ENCODE measurements at places on chromosomes 16 and 17.

DNA sequence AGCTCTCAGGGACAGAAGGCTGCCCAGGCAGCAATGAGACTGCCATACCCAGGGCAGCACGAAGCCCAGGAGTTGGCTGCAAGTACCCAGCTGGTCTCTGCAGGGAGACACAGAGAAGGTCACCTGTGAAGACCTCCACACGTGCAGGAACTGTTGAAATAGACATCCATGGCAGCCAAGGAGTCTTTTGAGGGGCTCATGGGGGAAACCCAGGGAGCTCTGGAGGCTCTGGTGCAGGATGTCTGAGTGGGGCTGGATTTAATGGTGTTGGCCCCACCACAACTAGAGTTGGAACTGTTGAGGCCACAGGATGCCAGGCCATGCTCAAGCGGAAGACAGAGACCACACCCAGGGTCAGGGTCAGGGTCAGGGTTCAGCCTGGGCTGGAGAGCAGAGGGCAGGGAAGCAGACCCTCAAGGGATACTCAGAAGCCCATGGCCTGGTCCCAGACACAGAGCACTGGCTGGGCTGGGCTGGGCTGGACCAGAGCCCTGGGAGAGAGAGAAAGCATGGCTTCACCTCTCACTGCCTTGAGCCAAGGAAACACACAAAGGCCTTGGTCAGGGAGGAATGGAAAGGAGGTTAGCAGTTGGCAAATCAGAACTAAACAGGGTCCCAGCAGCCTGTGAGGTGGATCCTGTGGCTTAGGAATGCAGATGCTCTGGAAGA lies 21.4 kb downstream of the PITPNM3 start:
- DNase-seq: no peak

DNA sequence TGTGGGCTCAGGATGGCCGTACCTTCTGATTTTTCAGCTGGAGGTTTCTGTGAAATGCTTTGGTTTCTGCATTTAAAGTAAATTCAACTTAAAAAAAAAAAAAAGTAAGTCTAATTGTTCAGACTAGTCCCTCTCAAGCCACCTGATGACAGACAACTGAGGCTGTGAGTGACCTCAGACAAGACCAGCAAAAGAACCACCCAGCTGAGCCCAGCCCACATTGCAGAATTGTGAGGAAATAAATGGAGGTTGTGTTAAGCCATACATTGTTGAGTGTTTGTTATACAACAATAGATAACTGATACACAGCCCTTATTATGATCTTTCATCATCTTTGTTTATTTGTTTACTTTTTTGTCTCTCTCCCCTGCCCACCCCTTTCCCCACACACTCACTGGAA lies 44.7 kb upstream of the CMIP start:
- DNase-seq: no peak

- DNase-seq: no peak
Measured at GRCh38 chr17:7313890-7314718, 1.1 kb downstream of the GPS2 start.

DNA sequence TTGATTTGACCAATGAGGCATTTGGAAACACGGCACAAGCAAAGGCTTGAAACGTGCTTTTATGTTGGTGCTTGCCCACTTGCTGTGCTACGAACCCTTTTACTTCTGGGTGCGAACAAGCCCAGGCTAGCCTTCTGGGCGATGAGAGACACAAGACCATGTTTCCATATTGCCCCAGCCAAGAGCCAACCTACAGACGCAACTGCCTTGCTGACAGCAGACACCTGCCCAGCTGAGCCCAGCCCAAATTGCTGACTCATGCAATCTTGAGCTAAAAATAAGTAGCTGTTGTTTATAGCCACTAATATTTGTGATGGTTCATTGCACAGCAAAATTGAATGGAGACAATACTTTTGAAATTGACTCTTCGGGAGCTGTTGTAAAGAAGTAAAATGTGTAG lies 464.5 kb downstream of the WWOX start:
- DNase-seq: no peak

DNA sequence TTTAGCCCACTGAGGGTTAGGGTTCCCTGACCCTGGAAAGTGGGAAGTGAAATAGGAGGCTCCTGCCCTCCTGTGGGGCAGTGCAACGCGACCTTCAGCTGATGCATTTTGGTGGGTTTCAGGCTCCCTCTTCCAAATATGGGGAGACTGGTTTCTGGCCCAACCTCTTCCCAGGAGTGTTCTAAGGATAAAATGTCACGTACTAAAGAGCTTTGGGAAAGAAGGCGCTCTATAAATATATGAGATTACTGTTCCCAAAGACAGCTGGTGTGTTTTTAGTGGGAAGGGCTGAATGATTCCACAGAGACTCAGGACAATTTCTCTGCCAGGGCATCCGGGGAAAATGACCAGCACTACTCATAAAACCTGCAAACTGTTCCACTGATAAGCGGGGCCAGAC lies 9.8 kb downstream of the SLC35B1 start:
- no peak for DNase-seq

GRCh38 chr17:58084317-58084981 lies 1.2 kb downstream of the DYNLL2 start:
- peak; percentile 50 for DNase-seq

DNA sequence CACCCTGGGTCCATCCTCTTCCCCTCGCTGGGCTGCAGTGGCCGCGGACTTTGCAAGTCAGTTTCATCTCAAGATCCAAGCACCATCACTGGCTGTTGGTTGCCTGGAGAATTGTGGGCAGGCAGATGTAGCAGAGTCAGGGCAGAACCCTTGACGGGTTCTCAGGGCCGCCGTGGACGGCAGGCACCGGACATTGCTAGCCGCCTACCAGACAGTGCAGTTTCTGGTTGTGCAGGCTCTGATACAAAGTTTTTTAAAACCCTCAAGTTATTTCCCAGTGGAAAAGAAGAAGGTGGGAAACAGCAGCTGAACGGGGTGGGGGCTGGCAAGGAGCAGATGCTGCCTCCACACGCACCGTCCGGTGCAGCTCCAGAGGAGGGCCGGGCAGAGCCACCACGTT lies 3.4 kb downstream of the MAPK8IP3 start:
- DNase-seq: no peak

- DNase-seq: no peak
Measured at GRCh38 chr17:15996322-15996721, 3.2 kb downstream of the ZSWIM7 start.

DNA sequence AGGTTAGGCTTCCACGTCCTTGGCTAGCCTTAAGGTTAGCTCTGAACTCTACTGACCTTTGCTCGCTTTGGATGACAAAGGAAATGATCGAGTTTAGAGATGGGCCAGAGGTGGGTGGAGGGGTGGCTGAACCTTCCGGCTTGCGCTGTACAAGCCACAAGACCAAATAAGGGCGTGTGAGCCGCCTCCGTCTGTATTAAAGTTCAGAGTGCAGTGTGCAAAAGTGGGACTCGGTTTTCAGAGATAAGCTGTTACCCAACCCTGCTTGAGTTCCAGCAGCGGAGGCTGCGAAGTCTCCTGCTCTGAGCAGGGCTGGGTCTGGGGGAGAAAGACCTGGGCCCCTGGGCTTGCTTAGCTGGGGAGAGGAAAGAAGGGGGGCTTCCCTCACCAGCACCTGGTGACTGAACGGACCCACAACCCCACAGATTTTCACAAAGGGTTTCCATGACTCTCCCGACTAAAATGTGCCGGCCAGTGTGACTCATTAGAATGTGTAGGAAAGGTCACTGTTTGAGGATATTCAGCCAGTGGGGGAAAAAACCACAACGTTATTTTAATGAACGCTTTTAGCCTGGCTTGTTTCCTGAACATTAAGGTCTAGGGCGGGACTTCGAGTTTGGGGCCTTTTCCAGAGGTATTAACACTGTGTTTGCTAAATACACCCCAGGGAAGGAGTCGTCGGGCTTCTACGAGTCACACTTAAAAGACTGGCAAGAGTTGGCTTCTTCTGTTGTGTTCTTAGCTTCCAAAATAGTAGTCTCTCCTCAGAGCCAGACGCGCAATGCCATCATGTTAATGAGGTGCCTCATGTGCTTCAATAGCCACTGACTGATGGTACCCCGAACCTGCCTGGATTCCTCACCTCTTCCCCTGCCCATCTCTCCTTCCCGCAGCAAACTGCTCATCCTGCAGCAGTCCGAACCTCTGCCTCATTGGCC lies 67.0 kb downstream of the CENPV start:
- DNase-seq: peak; percentile 98

- peak; percentile 28 for DNase-seq
Measured at GRCh38 chr17:8359769-8360168, 16.7 kb downstream of the KRABD2 start.

DNA sequence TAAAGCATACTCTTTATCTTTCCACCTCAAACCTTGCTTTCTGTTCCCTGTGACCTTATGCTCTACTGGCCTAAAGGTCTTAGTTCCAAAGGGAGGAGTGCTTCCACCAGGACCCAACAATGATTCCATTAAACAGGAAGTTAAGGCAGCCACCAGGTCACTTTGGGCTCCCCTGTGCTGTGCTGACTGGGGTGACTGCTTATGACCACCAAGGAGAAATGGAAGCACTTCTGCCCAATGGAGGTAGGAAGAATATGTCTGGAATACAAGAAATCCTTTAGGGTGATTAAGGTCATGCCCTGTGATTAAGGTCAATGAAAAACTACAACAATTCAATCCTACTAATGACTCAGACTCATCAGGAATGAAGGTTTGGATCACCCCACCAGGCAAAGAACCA lies 233.8 kb upstream of the CDH11 start:
- DNase-seq: no peak

- DNase-seq: no peak
Measured at GRCh38 chr16:82181461-82182185, 11.6 kb upstream of the MPHOSPH6 start.

DNA sequence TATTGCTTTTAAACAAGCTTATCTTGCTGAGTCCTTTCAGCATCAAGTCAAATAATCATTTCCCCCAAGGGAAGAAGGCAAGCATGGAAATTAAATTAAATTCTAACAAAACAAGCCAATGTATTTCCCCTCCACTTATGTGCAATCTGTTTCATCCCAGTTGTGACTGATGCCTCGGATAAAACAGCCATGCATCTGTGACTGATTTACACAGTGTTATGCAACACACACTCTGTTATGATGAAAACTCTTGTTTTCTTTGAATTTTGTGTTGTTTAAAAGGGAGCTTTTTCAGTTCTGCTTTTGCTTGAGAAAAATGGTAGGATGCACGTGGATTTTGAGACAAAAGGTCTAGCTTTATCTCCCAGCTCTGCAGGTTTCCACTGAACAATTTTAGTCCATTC lies 32.6 kb downstream of the TMEM100 start:
- DNase-seq: no peak

Data from renal cortical epithelial cell (primary cell).